ENCODE measurements at places on chromosomes 2 and 18. TPM values are rescaled to one million over a fixed set of nuclear protein-coding genes. Genes with fewer than 3 reads are reported as not detected.

Gene FAM124B
- 0.30 TPM for total RNA-seq

Gene INPP4A
- total RNA-seq: 38.7 TPM

Gene PHOSPHO2
- 1.8 TPM for total RNA-seq

Gene SLC8A1
- total RNA-seq: 125 TPM

Gene SERPINB2
- 4.8 TPM for total RNA-seq

Gene TBR1
- total RNA-seq: under 0.01 TPM

Gene ZAP70
- total RNA-seq: 0.05 TPM
